ENCODE measurements at places on chromosomes 7 and 10.

DNA sequence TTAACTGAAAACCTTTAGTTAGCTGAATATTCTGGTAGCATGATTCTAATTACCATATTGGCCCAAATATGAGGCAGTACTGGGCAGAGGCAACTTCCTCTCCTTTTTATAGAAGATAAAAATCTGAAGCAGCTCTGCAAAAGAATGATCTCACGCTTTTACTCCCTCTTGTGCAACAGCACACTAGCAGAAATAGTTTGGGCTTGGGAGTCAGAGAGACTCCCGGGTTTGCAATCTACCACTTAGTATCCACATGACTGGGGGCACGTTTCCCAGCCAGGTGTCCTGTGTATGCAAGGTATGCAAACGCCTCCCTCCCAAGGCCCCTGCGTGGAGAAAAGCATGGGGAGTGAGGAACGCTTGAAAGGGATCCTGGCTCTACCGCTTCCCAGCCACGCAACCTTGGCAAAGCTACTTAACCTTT lies 47.2 kb upstream of the RHEB start:
- DNase-seq, result no peak

GRCh38 chr10:64636461-64636860 lies 1115.3 kb downstream of the REEP3 start:
- DNase-seq, result no peak

DNA sequence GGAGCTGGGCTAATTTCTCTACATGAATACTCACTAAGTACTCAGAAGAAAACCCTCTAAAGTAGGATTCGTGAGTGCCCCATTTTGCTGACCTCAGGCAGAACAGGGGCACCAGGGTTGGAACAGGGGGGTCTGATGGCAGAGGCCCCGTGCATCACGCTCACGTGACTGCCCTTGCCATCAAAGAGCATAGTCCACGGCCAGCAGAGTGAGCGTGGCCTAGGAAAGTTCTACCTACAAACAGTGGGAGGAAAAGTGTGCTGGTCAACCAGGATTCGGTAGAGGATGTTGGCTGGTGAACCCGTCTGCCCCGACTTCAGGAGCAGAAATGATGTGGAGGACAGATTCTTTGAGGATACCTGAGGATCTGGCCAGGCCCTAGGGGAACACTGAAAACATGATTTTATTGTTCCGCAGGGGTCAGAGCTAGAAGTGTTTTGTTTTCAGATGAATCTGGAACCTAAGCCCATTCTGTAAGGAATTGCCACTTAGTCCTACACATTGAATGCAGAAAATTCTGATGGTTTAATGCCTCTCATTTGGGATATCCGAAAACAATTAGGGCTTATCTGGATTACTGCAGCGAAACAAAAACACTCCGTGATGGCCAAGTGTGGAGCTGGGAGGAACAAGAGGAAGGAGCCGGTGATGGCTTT lies 138.8 kb upstream of the SHH start:
- no peak for DNase-seq

DNA sequence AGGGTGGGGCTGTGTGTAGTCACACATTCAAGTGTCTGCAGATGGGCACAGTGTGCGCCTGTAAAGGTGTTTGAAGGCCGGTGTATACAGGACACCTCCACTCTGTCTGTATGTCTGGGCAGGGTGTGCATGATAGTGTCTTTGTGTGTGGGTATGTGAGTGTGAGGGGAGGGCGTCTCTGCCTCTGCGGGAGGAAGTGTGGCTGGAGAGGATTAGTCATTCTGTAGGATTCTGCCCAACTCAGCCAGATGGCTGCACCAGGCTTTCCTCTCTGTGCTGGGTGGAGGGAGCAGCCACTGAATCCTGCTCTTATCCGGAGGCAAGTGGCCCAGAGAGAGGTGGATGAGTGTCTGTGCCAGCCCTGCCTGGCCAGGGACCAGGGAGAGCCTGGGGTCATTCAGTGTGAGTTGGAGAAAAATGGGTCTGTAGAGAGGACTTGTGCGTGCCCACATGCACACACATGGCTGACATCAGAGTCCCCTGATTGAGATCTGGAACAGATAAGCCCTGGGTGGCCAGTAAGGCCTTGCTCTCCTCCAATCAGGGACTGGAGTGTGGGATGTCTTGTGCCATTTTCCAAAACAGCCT lies 1.7 kb downstream of the SFXN3 start:
- DNase-seq, result peak; percentile 72

Measured in CD4-positive, alpha-beta T cell treated with Interleukin-4 for 4 hours (primary cell).